ENCODE measurements at places on chromosomes 4 and X. TPM values are rescaled to one million over a fixed set of nuclear protein-coding genes. Genes with fewer than 3 reads are reported as not detected.

DNA sequence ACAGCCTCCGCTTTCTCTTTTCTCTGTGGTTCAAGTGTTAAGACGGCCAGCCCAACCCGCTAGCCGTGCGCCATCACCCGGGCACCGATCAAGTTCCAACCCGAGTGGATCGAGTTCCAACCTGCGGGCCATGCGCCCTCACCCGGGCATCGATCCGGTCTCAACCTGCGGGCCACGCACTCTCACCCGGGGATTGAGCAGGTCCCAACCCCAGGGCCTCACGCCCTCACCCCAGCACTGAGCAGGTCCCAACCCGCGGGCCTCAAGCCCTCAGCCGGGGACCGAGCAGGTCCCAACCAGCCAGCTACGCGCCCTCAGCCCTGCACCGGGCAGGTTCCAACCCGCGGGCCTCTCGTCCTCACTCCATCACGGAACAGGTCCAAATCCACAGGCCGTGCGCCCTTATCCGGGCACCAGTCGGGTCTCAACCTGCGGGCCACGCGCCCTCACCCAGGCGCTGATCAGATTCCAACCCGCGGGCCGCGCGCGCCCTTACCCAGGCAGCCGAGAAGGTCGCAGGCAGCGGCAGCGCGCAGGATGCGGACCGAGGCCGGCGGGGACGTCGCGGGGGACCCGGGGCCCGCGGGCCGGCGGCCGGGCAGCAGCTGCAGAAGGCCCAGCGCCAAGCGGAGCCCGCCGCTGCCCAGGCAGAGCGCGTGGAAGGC is 443 bp downstream of the GPR143 start:
- DNase-seq = no peak

DNA sequence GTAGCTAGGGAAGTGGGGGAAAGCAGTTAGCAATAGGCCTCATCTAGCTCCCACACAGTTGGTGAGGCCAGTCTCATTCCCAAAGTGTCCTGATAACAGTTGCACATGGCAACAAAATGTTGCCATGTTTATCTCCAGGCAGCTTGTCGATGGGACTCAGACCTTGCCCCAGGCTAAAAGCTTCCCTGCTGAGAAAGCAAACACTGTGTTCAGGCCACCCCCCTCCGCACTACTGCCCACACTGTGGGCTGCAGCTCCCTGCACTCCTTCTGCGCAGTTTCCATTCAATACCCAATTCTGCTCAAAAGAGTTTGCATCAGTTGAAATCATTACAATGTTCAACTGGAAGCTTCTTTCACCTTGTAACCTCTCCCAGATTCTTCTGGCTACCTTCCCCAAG is 287.8 kb upstream of the GK2 start:
- no peak for DNase-seq

WDR17 gene
- 11.1 TPM for polyA plus RNA-seq

DNA sequence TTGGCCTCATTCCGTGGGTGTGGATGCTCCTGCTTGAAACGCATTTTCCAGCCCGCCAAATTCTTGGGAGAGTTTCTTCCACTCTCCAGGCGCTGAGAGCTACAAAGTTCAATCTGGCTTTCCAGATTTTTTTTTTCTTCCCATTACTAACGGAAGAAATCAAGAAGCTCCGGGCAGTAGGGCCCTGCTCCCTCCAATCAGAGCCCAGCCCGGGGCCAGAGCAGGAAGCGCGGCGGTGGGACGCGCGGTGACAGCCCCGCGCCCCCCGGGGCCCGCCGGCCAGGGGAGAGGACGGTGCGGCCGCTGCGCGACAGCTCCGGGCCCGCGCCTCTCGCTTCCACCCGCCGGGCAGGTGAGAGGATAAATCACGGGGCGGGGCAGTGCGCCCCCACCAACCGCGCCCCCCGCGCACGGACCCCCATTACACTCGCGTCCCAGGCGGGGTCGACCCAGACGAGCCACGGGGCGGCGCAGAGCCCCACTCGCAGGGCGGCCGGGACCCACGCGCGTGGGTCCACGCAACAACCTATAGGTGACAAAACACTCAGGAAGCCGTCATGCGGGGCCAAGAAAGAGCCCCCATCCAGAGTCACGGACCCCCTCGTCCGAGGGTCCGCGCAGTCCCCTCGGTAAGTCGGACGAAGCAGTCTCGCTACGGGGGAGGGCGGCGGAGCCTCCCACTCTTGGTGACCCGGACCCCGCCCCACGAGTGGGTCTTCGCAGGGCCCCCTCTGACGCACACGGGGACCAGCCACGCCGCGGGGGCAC is 868 bp downstream of the AFAP1 start:
- DNase-seq = no peak

GRCh38 chrX:102627640-102628039 is 23.6 kb upstream of the GPRASP1 start:
- no peak for DNase-seq

DNA sequence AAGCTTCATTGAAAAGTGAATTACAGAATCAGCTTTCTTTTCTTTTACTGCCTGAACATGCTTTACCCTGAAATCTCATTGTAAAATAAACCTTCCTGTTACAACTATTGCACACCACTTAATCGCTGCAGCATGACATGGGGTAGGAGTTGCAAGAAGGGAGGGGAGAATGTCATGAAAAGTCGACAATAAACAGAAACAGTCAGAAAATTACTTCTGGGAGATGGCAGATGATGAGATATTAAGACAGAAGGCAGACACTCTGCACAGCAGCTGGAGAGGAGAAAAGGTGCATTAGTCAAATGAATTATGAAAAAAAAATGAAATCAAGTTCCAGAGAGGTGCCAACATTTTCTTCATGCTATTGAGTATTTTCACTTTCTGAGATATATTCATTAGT is 287.7 kb downstream of the PCDH7 start:
- no peak for DNase-seq

FHIP1A gene
- polyA plus RNA-seq = 6.2 TPM

NAT8L gene
- 7.9 TPM for polyA plus RNA-seq

- no peak for DNase-seq
These were observed 52.0 kb upstream of the HS3ST1 start for GRCh38 chr4:11480683-11481082.

CLTRN gene
- polyA plus RNA-seq = 20.8 TPM

- no peak for DNase-seq
These were observed 247.7 kb upstream of the ARSJ start for GRCh38 chr4:114226968-114227760.

GRCh38 chr4:83852085-83852451 is 316.2 kb downstream of the GPAT3 start:
- no peak for DNase-seq

GRCh38 chrX:38817004-38817703 is 15.9 kb downstream of the MID1IP1 start:
- DNase-seq = no peak

- DNase-seq = no peak
These were observed 64.5 kb upstream of the PRSS12 start for GRCh38 chr4:118417325-118417724.

- no peak for DNase-seq
These were observed 968.2 kb downstream of the STIM2 start for GRCh38 chr4:27828843-27829242.

IBSP gene
- not detected for polyA plus RNA-seq

GLRB gene
- 11.8 TPM for polyA plus RNA-seq

DNA sequence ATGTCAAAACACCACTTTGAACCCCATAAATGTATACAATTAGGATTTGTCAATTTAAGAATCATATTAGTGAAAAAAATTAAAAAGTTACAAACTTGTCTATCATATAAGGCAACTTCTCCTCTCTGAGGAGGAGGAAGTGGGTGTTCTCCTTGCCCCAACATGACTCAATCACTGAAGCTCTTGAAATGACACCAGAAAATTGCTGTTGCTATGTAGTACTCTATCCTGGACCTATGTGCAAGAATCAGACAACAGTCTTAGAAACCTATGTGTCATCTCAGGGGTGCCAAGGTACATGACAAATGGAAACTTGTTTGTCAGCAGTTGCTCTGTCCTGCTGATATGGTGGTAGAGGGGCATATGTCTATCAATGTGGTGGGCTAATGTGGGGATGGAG is 47.7 kb downstream of the HMGB3 start:
- no peak for DNase-seq

GRCh38 chr4:156790866-156791265 is 180.7 kb downstream of the PDGFC start:
- DNase-seq = no peak

GRCh38 chr4:175435381-175435783 is 376.7 kb downstream of the GPM6A start:
- DNase-seq = peak; percentile 10

DNA sequence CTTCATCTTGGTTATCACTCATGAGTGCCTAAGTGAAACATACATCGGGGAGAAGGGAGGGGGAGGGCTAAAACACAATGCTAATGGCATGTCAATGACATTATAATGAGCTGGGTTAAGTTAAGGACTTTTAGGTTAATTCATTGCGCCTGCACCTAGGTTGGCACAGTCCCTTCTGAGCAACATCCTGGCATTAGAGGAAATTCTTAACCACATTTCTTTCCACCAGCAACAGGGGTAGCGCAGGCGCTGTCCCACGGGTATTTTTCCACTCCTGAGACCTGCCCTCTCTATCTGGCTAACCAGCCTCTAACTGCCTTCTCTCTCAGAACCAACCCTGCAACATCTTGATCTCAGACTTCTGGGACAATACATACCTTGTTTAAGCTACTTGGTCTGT is 39.0 kb upstream of the PROM1 start:
- no peak for DNase-seq

ITGB1BP2 gene
- 2.1 TPM for polyA plus RNA-seq
